ENCODE measurements at places on chromosomes 7 and 10. TPM values are rescaled to one million over a fixed set of nuclear protein-coding genes. Genes with fewer than 3 reads are reported as not detected.

DNA sequence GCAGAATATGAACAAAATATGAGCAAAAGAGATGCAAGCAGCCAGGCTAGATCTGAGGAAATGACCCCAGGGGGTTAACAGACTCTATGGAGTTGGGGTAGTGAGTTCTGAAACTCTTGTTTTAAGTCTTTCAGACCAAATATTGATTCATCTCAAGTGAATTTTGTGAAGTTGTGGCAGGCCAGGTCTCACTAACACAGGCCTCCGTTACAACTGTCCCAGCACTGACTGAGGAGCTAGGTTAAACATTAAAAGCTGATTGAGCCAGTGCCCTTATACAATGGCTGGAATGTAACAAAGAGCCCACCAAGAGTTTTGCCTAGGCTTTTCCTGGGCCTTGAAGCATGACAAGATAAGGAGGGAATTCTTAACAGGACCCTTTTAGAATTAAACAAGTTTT, 192.3 kb upstream of the STK17A start:
- no peaks in the 10 kb centered on the region for H3K4me1 ChIP-seq
- no peak for DNase-seq
- H3K4me3 ChIP-seq: no peak overlapping the region
- no peaks in the 10 kb centered on the region for H3K27me3 ChIP-seq

Gene LUC7L2
- total RNA-seq: 51.8 TPM

Gene KEL
- total RNA-seq: 2.2 TPM

GRCh38 chr10:100174699-100175677, 10.8 kb downstream of the ERLIN1 start:
- no peak overlapping the region for H3K4me3 ChIP-seq
- H3K27ac ChIP-seq: no peak overlapping the region
- H3K36me3 ChIP-seq: peaks cover 48% of the 10 kb centered on the region
- no peak for DNase-seq
- no peaks in the 10 kb centered on the region for H3K4me1 ChIP-seq

Gene TYW1B
- 6.9 TPM for total RNA-seq

DNA sequence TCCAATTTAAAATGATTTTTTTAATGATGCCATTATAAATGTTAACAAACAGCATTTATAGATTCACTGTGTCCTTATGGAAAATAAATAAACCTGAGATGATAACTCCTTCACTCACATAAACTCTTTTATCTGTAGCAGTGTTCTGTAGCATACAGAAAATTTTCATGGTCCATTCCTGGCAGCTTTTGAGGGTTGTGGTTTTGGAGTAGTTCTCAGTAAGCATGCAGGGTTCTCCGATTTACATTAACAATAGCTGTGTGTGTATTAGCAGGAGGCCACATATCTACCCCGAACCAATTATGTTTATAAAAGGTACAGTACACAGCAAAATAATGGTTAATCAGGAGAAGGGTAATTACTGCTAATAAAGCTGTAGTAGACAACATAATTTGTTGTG, 162.7 kb downstream of the CDCA7L start:
- no peak overlapping the region for H3K4me3 ChIP-seq
- no peak overlapping the region for H3K27ac ChIP-seq
- H3K36me3 ChIP-seq: no peaks in the 10 kb centered on the region
- no peaks in the 10 kb centered on the region for H3K4me1 ChIP-seq
- no peak for DNase-seq
- H3K27me3 ChIP-seq: no peaks in the 10 kb centered on the region
